ENCODE measurements at places on chromosomes 2 and 18.

- DNase-seq, result no peak
These were observed 162.0 kb downstream of the SLC8A1 start for GRCh38 chr2:40289771-40290404.

DNA sequence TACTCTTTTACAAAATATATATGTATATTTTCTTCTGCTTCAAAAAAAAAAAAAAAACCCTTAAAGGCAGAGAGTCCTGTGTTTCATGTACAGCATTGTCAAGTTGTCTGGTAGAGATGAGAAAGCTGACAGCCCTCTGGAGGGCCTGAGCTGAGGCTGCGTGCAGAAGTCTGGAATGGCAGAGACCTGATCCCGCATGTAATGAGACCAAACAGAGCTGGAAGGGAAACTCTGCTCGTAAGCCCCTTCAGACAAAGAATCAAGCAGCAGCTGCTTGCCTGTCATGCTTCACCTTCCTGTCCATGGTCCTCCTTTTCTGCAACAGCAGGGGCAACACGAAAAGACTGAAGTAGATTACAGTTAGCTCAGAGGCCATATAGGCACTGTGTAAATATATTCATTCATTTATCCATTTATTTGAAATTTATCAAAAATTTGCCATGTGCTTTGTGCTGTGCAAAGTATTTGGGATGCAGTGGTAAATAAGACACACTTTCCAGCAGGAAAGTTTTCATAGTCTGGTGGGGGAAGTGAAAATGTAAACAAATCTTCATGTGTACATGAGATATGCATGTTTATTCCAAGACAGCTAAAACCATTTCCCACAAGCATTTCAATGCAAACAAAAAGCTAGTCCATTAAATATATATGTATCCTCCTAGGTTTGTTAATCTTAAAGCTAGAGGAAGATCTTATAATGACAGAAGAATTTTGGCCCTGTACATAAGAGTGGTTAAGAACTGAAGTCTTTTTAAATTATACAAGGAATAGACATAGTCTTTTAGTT lies 912.7 kb downstream of the CPS1 start:
- no peak for DNase-seq

DNA sequence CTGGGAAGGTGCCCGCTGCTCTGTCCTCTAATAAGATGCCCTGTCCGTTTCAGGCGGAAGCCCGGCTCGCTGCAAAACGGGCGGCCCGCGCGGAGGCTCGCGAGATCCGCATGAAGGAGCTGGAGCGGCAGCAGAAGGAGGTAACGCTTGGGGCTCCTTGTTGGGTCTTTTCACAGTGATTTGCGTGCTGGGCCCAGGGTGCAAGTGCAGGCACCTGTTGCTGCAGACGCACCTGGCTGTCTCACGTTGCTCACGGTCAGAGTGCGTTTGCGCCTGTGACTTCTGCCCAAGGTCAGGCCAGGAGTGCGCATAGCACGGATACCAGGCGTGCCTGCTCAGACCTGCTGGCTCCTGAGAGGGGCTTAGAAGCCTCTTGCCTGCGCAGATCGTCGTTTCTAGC lies 81.1 kb downstream of the LRRFIP1 start:
- DNase-seq, result no peak

- DNase-seq, result no peak
These were observed 3.7 kb upstream of the DIPK1C start for GRCh38 chr18:74460825-74461224.

GRCh38 chr2:192010073-192010472 lies 163.2 kb upstream of the CAVIN2 start:
- DNase-seq, result no peak

DNA sequence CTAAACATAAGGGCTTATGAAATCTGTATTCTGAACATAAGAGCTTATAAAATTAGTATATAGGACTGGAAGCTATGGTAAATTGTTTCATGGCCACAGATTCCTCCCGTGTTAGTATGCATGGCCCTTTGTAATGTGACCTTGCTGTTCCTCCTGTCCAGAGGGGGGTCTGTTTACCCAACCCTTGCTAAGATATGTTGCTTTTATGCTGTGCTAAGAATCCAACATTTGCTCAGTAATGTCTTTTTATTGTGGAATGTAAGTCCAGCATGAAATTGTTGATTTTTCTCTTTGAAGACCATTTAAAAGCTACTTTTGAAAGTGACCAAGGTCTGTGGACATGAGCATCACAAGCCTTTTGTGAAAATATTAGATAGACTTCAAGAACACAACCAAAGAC lies 485.4 kb downstream of the PARD3B start:
- no peak for DNase-seq

GRCh38 chr2:39541011-39541930 lies 104.2 kb upstream of the MAP4K3 start:
- DNase-seq, result no peak

DNA sequence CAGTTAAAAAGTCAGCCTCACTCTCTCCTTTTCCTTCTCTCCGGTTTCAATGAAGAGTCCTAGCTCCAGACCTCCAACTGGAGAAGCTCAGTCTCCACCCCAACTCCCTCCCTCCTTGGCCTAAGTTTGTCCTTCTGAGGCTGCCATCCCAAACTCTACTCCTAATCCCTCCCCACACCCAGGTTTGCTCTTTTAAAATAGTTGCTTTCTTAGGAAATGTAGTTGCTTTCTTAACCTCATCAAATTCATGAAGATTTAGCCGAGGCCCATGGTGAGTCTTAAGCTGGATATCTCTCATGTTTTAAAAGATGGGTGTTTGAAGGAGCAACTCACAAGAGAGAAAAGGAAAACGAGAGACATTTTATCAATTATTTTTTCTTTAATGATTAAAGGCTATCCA lies 937 bp upstream of the LANCL1 start:
- no peak for DNase-seq

DNA sequence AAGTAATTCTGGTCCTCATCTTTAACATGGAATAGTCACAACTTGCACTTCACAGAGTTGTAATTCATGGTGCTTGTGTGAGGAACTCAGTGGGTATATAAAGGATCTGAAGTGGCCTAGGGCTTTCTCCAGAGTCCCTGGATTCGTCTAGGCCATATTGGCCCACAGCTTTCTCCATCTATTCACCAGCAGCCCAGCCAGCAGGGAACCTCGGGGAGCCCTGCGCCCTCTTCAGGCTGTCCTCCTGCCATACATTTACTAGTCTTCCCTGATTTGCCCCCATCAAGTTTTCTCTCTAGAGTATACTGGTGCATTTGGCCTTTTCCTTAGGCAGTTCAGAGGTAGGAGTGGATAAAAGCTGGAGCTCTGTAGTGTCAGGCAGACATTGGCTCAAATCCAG lies 278.3 kb downstream of the MYCN start:
- no peak for DNase-seq
